ENCODE measurements at places on chromosomes 5 and 9. TPM values are rescaled to one million over a fixed set of nuclear protein-coding genes. Genes with fewer than 3 reads are reported as not detected.

- DNase-seq, result no peak
These were observed 156.4 kb downstream of the FGF18 start for GRCh38 chr5:171575808-171576207.

GRCh38 chr9:78605041-78606000, 308.4 kb downstream of the PSAT1 start:
- no peak for DNase-seq

BAAT gene
- total RNA-seq, result not detected

DNA sequence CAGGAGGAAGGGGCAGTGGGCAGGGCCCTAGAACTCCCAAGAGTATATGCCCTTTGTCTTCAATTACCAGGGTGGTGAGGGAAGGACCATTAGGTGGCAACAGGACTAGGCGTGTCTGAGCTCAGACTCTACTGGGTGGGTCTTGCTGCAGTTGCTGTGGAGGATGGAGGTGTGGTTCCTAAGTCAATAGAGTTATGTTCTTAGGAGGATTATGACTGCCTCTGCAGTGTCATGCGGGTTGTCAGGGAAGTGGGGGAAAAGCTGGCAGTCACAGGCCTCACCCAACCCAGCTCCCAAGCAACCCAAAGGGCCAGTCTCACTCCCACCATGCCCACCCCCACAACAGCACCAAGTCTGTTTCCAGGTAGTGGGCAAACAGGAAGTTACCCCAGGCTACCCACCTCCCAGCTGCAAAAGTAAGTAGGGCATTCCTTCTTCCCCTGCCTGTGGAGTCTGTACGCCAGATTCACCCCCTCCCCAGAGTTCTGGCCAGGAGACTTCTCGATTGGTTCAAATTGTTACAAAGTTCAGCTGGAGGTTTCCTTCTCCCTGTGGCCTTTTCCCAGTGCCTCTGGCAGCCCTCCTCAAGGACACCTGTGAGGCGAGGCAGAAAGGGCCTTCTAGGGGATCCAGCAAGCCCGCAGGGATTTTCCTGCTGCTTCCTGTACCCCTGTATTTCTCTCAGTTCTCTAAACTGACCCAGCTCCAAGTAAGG, 145.3 kb downstream of the HINT1 start:
- DNase-seq, result no peak

GRCh38 chr5:142544946-142545649, 140.8 kb downstream of the FGF1 start:
- DNase-seq, result no peak

DNA sequence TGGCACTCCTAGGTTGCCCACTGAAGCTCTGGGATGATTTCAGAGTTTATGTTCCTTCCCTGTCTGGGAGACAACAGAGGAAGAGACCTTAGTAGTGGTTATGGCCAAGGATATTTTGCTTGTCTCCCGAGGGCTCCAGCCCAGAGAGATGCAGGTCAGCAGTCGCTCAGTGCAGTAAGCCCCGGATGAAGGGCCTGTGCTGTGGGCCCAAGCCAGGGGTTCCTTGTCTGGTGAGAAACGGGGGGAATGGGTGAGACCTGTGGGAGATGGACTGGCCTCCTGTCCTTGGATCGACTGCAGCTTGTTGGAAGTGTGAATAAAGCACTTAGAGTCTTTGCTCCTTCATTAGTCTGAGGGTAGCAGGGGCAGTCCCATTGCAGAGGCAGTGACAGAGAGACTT, 260.7 kb upstream of the RIOK2 start:
- no peak for DNase-seq

GRCh38 chr9:96612966-96613589, 6.6 kb downstream of the CDC14B start:
- DNase-seq, result no peak

KIAA1958 gene
- total RNA-seq, result 6.1 TPM

UNC13B gene
- 4.6 TPM for total RNA-seq

GRCh38 chr5:128799945-128800344, 165.3 kb upstream of the SLC27A6 start:
- no peak for DNase-seq

PCDHB4 gene
- not detected for total RNA-seq

DNA sequence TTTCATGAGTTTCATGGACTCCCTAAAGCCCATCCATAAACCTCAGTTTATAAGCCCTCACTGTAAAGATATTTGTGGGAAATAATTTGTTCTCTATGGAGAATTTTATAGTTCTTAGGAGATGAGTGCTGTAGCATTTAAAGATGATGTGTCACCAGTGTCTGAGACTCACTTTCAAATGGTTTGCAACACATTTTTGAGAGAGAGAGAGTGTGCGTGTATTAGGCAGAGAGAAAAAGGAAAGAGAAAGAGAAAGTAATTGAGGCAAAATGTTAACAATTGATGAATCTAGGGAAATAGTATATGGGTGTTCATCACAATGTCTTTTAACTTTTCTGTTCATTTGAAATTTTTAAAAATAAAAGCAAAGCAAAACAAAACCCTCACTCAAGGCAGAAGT, 479.0 kb downstream of the ZSWIM6 start:
- DNase-seq, result no peak

PCDHB15 gene
- not detected for total RNA-seq

- no peak for DNase-seq
These were observed 701 bp downstream of the PARP8 start for GRCh38 chr5:50667023-50667652.

CTXN3 gene
- total RNA-seq, result not detected

- no peak for DNase-seq
These were observed 29.4 kb downstream of the SH3RF2 start for GRCh38 chr5:145965804-145966203.

PCDHB10 gene
- total RNA-seq, result not detected

GRCh38 chr5:75300084-75300483, 36.9 kb upstream of the HMGCR start:
- DNase-seq, result no peak

DNA sequence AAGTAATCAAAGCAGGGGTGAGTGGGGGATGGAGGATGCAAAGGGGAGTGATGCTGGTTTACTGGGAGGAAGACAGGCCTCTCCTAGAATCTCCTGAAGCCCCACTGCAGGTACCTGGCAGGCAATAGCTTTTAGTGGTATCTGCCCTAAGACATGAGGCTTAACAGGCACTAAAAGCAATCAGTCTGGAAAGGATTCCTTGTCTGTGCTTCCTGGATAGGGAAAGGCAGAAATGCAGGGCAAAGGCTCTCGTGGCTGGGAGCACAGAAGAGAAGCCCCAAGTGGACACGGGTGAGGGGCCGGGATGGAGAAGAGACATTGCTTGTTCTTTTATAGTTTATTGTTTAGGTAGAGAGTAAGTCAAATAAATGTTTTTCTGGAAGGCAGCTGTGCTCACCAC, 40.1 kb downstream of the CCNJL start:
- no peak for DNase-seq

ADAMTS12 gene
- not detected for total RNA-seq

CNTNAP3 gene
- not detected for total RNA-seq

ARL14EPL gene
- total RNA-seq, result not detected

DNA sequence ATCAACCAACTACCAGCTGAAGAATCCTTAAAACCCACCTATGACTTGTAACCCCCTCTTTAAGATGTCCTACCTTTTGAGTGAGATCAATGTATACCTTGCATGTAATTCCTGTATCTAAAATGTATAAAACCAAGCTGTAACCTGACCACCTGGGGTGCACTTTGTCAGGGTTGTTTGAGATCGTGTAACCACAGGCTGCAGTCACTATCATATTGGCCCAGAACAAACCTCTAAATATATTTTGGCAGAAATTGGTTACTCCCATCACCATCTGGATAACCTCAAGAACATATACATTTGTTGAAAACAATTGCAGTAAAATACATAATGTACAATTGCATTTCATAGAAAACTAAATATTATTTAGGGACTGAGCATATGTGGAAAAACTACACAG, 8.4 kb downstream of the CARNMT1 start:
- no peak for DNase-seq

DNA sequence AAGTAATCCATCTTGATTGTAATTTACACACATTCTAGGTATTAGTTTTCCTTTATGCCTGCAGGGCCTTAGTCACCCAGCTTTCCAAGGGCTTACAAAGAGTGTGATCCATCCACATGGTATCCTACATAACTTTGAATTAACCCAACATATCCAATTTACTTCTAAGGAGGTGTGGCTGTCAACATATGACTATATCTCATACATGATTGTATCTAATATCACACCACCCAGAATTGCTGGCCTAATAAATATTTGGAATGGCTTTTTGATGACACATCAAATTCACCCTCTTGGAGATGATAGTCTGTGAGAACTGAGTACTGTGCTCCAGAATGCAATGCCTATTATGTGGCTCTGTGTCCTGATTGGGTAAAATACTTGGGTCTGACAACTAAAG, 363.3 kb upstream of the GRIN3A start:
- no peak for DNase-seq

DNA sequence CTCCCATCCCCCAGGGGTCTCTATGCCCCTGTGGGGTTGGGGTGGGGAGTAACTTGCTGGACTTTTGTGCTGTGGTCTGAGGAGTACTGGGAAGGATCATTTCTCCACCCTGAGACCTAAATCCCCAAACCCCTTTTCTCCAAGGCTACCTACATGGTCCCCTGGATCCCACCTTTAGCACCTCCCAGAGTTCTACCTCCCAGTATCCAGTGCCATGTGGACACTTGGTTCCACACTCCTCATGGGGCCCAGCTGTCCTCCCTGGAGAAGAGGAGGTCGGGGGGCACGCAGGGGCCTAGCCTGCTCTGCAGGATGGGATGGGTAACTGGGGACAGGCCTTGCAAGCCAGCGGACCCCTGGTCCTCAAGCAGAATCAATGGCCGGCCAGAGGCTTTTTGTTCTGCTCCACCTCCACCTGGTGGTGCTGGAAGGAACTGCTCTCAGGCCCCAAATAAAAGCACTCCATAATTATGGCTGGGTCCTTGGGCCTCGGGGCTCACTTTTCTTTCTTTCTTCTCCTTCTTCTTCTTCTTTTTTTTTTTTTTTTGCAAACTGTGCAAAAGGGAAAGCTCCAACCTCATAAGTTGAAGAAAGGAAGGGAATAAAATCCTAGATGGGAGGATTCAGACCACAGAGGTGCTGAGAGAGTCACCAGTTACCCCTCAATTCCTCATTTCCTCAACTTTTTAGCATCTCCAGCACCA, 68.4 kb downstream of the PSD2 start:
- peak; percentile 66 for DNase-seq

DNA sequence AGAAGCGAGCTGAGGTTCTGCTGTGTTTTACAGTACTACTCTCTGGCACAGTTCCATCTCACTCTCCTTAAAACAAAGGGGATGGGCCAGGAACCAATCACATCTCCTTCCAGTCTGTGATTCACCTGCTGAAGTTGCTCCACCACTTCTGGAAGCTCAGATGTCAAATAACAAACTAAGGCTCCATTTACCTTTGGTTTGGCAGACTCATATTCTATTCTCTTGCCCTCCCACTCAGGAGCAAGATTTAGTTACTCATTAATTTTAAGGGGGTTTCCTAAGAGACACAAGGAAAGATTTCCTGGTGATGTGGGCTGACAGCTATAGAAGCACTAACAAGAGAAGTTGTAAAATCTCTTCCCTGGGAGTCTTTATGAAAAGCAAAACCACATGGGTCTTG, 37.8 kb upstream of the KIF2A start:
- no peak for DNase-seq

Measured in activated CD4-positive, alpha-beta memory T cell treated with anti-CD3 and anti-CD28 coated beads for 36 hours (primary cell).